ENCODE measurements at places on chromosomes 4 and X. TPM values are rescaled to one million over a fixed set of nuclear protein-coding genes. Genes with fewer than 3 reads are reported as not detected.

- DNase-seq: no peak
Observed at GRCh38 chrX:1493877-1494510, 41.3 kb upstream of the ASMTL start.

DNA sequence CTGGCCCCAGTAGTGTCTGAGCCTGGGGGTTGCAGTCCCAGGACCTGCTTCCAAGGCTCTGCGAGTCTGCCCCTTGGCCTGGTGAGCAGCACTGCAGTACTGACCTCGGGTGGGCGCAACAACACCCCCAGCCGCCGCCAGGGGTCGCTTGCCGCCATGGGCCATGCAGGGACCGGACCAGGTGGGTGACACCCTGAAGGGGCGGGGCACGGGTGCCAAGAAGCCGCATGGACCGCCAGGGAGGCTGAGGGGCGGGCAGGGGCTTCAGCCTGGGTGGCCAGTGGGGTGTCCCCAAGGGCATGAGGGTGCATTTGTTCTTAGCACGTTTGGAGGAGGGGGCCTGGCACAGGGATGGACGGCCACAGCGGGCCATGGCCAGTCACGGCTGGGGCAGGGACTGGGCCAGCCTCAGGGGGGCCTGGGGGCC lies 25.0 kb downstream of the TACC3 start:
- DNase-seq: peak; percentile 92

GRCh38 chr4:144709793-144710525 lies 64.0 kb downstream of the HHIP start:
- no peak for DNase-seq

DNA sequence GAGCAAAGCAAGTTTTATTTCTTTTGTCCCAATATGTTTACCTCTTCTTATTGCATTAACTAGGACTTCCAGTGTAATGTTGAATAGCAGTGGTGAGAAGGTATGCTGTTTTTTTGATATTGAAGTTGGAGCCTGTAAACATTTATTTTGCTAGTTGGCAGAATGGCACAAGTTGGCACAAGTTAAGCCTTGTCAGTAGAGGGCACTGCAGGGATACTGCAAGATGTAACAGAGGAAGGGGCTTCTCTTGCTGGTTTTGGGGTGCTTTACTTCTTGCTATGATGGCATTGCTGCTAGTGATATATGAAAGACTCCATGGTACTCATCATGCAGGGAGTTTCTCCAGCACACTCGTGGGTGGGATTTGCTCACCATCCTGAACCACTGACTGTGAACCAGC lies 327.3 kb upstream of the ARX start:
- DNase-seq: no peak

DNA sequence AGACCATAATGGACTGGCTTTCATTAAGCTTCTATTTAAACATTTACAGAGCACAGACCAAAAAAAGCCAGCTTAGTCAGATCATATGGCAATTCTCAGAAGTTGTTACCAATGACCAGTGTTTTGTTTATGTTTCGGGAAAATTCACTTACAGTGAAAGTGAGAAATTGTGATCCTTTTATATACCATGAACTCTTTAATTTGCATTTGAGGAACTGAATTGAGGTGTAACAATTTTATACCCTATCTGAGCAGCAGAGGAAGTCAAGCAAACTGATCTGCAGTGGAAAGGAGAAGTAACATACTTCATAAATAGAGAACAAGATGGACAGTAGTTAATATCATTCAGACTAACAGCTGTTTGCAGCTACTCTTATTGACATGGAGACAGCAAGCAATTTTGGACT lies 97.1 kb downstream of the TMA16 start:
- no peak for DNase-seq

DNA sequence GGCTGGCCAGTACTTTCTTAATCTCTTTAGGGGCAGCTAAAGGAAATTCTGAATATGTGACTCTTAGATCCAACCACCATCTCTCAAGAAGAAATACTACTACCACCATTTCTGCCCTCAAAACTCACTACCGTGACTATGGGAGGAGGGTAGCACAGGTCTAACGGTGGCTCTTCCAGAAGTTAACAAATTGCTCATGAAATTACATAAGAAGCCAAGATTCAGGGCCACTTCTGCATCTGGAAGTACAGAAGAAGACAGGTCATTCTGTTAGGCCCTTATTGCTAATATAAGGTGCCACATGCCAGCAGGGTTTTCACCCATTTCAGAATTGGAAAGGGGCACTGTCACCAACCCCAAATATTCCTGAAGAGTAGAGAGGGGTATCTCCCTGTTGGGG lies 19.6 kb upstream of the NKRF start:
- no peak for DNase-seq

- peak; percentile 55 for DNase-seq
Observed at GRCh38 chrX:118554511-118554910, 58.9 kb downstream of the DOCK11 start.

- no peak for DNase-seq
Observed at GRCh38 chrX:116493271-116493670, 30.5 kb upstream of the CT83 start.

DNA sequence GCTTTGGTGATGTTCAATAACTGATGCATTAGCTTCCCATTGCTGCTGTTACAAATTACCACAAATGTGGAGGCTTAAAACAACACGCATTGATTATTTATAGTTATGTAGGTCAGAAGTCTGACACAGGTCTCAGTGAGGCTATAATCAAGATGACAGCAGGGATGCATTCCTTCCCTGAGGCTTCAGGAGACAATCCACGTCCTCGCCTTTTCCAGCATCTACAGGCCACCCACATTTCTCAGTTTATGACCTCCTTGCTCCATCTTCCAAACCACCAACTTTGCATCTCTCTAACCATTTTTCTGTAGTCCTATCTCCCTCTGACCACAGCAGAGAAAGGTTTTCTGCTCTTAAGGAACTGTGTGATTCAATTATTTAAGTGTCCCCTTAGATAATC lies 92.5 kb downstream of the GASK1B start:
- no peak for DNase-seq

GRCh38 chrX:37867536-37868153 lies 20.3 kb upstream of the DYNLT3 start:
- DNase-seq: peak; percentile 8

DNA sequence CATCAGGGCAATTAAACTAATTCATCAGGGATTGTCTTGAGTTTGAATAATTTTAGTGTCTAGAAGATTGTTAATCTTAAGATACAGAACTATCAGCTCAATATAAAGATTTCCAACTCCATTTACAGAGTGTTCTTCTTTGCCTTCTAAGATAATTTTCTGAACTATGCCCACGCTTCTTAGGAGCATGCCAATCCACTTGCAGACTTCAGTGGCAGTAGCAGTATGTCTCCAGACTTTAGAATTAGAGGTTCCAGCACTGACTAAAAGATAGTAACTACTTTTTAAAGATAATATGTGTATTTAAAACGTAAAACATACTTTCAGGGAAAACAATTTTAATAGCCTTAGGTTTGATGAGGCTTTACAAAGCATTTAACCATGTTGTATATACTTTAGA lies 34.2 kb upstream of the GALNT7 start:
- no peak for DNase-seq

DNA sequence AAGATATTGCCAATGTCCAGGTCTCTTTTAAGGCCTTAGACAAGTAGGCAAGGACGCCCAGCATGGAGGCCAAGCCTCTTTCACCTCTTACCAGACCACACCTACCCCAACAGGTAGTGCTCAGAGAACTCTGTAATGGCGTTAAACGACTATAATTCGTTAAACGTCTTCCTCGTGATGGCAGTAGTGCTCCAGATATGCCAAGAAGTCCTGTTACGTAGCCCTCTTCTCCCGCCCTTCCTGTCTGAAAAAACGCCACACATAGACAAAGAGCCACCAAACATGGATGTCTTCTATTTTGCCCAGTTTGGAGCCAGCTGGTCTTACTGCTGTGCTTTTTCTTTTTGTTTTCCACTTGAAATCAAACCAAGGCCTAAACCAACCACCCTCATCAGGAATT lies 190.7 kb downstream of the OR13H1 start:
- DNase-seq: no peak

DNA sequence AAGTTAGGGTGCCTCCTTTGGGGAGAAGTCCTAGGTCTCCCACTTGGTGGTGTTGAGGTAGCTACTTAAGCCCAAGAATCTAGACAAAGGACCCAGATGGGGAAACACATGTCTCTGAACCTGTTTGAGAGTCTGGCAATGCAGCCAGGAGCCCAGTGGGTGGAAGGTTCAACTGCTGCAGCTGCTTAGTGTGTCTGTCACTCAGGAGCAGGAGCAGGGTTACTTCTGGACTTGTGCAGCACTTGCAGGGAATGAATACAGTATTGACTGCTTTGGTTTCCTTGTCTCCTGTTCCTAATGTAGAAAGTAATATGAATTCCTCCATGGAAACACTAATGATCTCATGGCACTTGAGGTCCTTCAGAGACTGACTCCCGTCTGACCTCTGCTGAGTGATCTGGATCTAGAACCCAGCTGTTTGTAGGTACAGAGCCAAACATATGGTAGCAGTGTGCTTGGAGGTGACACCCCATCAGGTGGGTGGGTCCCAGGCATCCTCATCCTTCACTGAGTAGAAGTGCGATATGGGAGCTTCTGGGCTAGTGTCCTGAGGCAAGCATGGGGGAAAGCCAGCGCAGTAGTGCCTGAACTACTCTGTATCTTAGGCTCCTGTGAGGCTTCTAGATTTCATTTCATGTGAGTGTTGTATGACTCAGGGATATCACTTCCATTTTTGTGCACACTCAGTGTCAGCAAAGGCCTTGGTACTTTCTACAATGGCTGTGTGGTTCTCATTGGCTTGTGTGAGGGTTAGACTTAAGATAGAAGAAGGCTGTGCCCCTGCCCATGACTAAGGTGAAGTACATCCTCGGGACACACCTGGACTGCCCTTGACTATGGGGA lies 85.0 kb upstream of the WDR1 start:
- DNase-seq: no peak

DNA sequence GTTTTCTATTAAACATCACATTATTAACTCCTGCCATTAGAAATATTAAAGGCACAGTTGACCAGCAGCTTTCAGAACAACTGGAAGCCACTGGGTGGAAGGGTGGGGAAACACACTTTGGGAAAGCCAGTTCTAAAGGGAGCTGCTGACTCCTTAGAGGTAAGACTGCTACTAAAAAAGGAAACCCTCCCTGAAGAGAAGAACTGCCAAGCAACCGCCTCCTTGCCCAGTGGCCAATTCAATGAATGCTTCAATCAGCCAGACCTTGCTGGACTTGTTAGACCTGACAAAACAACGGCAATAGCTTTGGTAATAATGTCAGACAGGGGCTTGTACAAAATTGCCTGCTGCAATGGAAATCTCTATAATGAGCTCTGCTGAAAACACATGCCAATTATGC lies 15.6 kb downstream of the OPHN1 start:
- DNase-seq: no peak

Gene FAM241A
- 4.1 TPM for total RNA-seq

Gene SYN1
- total RNA-seq: 0.67 TPM

DNA sequence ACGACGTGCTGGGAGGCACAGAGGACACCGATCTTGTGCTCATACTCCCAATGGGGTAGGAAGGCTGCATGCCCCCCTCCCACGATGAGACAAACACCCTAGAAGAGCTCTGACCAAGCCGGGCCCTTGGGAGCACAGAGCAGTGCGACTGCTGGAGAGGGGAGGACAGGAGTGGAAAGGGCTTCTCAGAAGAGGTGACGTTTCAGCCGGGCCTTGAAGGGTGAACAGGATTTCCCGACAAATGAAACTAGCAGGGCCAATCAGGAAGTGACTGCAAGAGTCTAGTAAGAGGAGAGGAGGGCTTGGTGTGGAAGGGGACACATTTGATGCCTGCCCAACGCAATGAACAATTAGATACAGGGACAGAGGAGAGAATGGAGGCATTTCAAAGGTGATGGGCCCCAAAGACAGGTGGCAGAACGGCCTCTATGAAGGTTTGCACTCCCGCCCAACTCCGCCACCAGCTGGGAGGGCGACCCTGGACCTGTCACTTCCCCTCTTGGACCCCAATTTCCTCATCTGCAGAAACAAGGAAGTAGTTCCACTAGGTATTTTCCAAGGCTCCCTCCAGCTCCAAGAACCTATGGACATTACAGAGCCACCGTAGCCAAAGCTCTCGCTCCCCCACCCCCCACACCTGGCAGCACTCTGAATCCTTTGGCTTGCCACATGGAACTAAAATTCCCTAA lies 3.9 kb downstream of the HCFC1 start:
- peak; percentile 58 for DNase-seq

Gene CCKAR
- not detected for total RNA-seq

All from activated CD8-positive, alpha-beta T cell treated with anti-CD3 and anti-CD28 coated beads for 36 hours (primary cell).